ENCODE measurements at places on chromosomes 12 and 14.

- no peak for DNase-seq
Observed at GRCh38 chr12:4978737-4979136, 64.9 kb upstream of the KCNA5 start.

DNA sequence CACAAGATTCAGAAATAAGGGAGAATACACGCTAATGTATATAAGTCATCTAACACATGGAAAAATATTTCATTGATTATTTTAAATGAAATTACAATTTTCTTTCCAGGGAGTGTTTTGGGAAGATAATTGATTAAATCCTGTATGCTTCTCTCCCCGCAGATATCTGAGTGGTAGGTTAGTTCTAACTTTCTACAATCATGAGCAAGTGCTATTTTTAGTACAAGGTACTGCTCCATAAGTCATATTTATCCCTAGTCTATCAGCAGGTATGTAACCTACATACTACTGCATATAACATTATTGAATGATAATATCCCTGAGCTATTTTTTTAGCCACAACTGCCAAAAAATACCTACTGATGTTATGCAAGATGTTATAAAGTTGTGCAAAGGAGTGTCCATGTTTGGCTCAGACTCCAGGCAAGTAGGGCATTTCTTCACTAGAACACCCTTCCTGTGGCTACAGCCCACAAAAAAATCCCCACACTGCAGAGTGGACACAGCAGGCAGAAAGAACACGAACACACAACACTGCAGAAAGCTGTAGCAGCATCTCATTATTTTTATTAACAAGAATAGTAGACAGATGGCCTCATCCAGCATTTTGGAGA, 87.0 kb downstream of the SEC23A start:
- DNase-seq = no peak

GRCh38 chr12:124618291-124618902, 51.0 kb upstream of the NCOR2 start:
- DNase-seq = no peak

DNA sequence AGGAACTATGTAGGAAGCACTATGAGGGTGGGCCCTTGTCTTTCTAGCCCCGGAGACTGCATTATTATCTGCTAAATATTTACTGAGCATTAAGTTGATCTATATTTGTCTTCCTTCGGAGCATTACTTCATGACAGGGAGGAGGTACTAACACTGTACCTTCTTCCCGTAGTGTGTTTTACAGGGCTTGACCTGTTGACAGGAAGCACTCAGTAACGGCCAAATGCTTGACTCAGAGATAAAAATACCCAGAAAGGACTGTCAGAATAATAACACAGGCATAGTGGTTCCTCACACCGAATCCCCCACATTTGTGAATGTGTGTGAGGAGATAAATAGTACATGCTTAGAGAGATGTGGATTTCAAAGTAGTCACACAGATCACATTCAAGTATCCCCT, 466.6 kb downstream of the EGLN3 start:
- no peak for DNase-seq

GRCh38 chr14:30551460-30551859, 7.5 kb upstream of the G2E3 start:
- DNase-seq = no peak

DNA sequence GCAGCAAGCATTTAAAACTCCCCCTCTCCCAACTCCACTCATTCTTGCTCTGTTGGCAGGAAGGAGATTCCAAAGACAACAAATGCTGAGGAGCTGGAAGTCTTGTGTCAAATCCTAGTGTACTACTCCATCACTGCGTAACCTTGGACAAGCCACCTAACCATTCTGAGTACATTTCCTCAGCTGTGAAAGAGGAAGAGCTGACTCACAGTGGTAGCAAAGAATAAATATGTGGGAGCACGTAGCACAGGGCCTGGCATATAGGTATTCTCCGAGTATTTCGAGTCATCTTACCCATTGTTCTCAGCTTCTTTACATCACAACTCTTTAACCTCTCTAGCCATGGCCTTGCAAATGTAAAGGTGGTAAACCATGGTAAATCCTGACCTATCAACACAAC, 28.7 kb downstream of the EGLN3 start:
- DNase-seq = no peak

DNA sequence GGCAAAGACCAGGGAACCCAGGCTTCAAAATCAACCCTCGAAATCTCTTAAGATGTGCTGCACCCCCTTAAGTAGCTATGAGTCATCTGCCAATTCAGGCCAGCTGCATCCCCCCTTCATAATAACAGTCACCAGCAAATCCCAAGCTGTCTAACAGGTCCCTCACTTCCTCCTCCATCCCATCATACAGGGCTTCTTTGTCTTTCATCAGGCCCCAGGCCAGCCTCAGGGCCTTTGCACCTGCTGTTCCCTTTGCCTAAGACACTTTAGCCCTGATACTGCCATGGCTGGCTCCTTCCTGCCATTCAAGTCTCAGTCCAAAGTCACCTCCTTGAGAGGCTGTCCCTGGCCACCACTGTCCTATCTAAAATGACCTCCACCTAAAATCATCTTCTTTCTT, 4.0 kb downstream of the RASAL1 start:
- no peak for DNase-seq
